CD4-positive, CD25-positive, alpha-beta regulatory T cell (primary cell): ENCODE measurements at places on chromosomes 13 and 19. TPM values are rescaled to one million over a fixed set of nuclear protein-coding genes. Genes with fewer than 3 reads are reported as not detected.

PSG3 gene
- 0.42 TPM for total RNA-seq

FUT2 gene
- total RNA-seq: not detected

GRCh38 chr13:63408331-63409189, 1992.9 kb upstream of the PCDH20 start:
- H3K27me3 ChIP-seq: no peaks in the 10 kb centered on the region
- no peaks in the 10 kb centered on the region for H3K4me1 ChIP-seq
- H3K36me3 ChIP-seq: no peaks in the 10 kb centered on the region
- no peak overlapping the region for H3K27ac ChIP-seq
- no peak overlapping the region for H3K4me3 ChIP-seq
- DNase-seq: no peak

- H3K27me3 ChIP-seq: no peaks in the 10 kb centered on the region
- no peaks in the 10 kb centered on the region for H3K36me3 ChIP-seq
- no peaks in the 10 kb centered on the region for H3K4me1 ChIP-seq
- no peak overlapping the region for H3K27ac ChIP-seq
- H3K4me3 ChIP-seq: no peak overlapping the region
Observed at GRCh38 chr13:32010136-32010535, 21.4 kb upstream of the FRY start.

DNA sequence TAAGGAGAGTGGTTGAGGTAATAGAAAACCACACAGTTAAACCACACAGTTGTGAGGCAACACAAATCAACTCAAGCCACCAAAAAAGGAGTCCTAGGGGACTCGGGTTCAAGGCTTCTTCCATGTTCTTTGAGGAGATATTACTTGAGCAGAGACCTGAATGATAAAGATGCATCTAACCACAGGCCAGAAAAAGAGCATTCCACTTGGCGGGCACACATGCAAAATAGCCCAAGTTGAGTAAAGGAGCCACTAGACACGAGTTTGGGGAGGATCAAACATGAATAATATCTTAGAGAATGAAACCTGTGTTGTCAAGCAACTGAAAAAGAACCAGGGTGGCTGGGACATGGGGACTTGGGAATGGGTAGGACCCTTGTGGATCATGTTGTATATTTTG, 30.2 kb downstream of the NLRP4 start:
- no peaks in the 10 kb centered on the region for H3K36me3 ChIP-seq
- no peak for DNase-seq
- H3K4me3 ChIP-seq: no peak overlapping the region
- H3K4me1 ChIP-seq: no peaks in the 10 kb centered on the region
- no peaks in the 10 kb centered on the region for H3K27me3 ChIP-seq
